ENCODE measurements at places on chromosomes 2 and 18. TPM values are rescaled to one million over a fixed set of nuclear protein-coding genes. Genes with fewer than 3 reads are reported as not detected.

SATB2 gene
- total RNA-seq: 11.3 TPM

MAPRE2 gene
- 27.8 TPM for total RNA-seq

ANKRD44 gene
- total RNA-seq: 8.3 TPM

TSPYL6 gene
- total RNA-seq: under 0.01 TPM

FIGN gene
- 1.2 TPM for total RNA-seq

TRMT61B gene
- 11.1 TPM for total RNA-seq

MEP1B gene
- total RNA-seq: 0.17 TPM

LYPD6 gene
- 0.33 TPM for total RNA-seq

DYSF gene
- 0.15 TPM for total RNA-seq

ALPG gene
- not detected for total RNA-seq

MRO gene
- total RNA-seq: under 0.01 TPM

CYP26B1 gene
- under 0.01 TPM for total RNA-seq

C2orf74 gene
- 6.5 TPM for total RNA-seq

RAD51AP2 gene
- total RNA-seq: not detected

EML6 gene
- total RNA-seq: 0.66 TPM

ANKRD23 gene
- total RNA-seq: 1.2 TPM

LRRTM4 gene
- total RNA-seq: under 0.01 TPM

PLGLB2 gene
- not detected for total RNA-seq

ZNF385B gene
- not detected for total RNA-seq

LINC00305 gene
- not detected for total RNA-seq

EFHD1 gene
- total RNA-seq: not detected

BOLL gene
- not detected for total RNA-seq

AOX1 gene
- 38.1 TPM for total RNA-seq

CCDC148 gene
- 1.5 TPM for total RNA-seq

SLC9A4 gene
- total RNA-seq: not detected

KIAA1328 gene
- 5.1 TPM for total RNA-seq

CFAP65 gene
- total RNA-seq: not detected

TBR1 gene
- total RNA-seq: not detected

CCDC68 gene
- total RNA-seq: 4.6 TPM

AMER3 gene
- not detected for total RNA-seq

GPR39 gene
- total RNA-seq: 1.3 TPM

MAP2 gene
- 12.8 TPM for total RNA-seq

UGT1A5 gene
- not detected for total RNA-seq

FBLN7 gene
- total RNA-seq: 0.29 TPM

OTOF gene
- not detected for total RNA-seq

NRP2 gene
- total RNA-seq: 18.5 TPM

LYG2 gene
- total RNA-seq: not detected

FNDC4 gene
- 34.7 TPM for total RNA-seq

C2orf81 gene
- 1.5 TPM for total RNA-seq

ALK gene
- total RNA-seq: under 0.01 TPM

CCDC121 gene
- 3.1 TPM for total RNA-seq

SAP130 gene
- total RNA-seq: 5.1 TPM

SPATA3 gene
- total RNA-seq: not detected

ADCYAP1 gene
- total RNA-seq: not detected

C2orf80 gene
- total RNA-seq: not detected

GPR35 gene
- 0.99 TPM for total RNA-seq

KIF3C gene
- total RNA-seq: 11.3 TPM

NT5C1B gene
- total RNA-seq: not detected

BUB1 gene
- total RNA-seq: 65.7 TPM

PKDCC gene
- 129 TPM for total RNA-seq

GALNT14 gene
- 0.66 TPM for total RNA-seq

UGT1A8 gene
- total RNA-seq: not detected

LOXL3 gene
- total RNA-seq: 53.9 TPM

PTCD3 gene
- total RNA-seq: 196 TPM

LNPK gene
- total RNA-seq: 42.7 TPM
